ENCODE measurements at places on chromosomes 2 and 18. TPM values are rescaled to one million over a fixed set of nuclear protein-coding genes. Genes with fewer than 3 reads are reported as not detected.

DNA sequence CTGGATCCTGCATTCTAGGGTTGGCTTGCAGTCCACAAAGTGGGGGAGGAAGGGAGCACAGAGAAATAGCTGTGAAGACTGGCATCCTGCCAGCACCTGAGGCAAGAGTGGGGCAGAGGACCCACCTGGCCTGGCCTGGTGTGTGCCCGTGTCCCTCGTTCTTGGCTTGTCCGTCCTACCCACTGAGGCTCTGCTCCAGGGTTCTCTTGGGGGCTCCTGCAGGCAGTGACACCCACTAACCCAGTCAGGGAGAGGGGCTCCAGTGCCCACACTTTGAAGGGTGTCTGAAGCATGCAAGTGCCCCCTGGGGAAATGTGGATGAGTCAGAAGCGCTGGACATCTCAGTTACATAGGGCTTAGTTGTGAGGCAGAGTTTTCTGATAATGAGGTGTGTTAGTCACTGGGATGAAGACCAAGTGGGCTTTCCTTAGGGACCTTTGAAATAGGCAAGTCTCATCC lies 79.4 kb downstream of the SLC4A3 start:
- no peaks in the 10 kb centered on the region for H3K36me3 ChIP-seq
- DNase-seq, result no peak
- no peak overlapping the region for H3K27ac ChIP-seq

The SLC1A4 gene
- 20.8 TPM for polyA plus RNA-seq

DNA sequence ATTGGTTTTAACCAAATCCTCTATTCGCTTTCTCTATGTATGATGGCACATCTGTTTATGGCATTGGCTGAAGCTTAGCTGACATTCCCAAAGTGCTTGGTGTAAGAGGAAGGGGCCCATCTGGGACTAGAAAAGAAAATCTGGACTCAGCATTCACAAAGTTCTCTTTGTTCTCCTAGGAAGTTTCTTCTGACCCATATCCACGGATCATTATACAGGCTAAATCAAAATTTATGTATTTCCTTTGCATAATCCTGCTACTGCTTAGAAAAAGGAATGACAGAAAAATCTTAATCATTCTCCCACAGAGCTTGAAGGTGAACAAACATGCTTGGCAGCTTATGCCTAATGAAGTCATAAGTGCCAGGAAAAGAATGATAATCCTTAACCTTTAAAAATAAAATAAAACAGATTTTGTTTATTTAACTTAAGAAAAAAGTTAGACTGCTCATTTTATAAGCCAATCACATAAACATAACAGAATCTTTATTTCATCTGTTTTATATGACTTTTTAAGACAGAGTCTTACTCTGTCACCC lies 88.4 kb downstream of the NYAP2 start:
- H3K27ac ChIP-seq, result no peak overlapping the region
- no peaks in the 10 kb centered on the region for H3K4me1 ChIP-seq
- no peaks in the 10 kb centered on the region for H3K27me3 ChIP-seq
- H3K36me3 ChIP-seq, result no peaks in the 10 kb centered on the region
- no peak for DNase-seq

GRCh38 chr2:170501421-170502043 lies 213.6 kb upstream of the SP5 start:
- peaks cover 35% of the 10 kb centered on the region for H3K4me1 ChIP-seq
- H3K36me3 ChIP-seq, result no peaks in the 10 kb centered on the region

The CD8B2 gene
- polyA plus RNA-seq, result not detected

DNA sequence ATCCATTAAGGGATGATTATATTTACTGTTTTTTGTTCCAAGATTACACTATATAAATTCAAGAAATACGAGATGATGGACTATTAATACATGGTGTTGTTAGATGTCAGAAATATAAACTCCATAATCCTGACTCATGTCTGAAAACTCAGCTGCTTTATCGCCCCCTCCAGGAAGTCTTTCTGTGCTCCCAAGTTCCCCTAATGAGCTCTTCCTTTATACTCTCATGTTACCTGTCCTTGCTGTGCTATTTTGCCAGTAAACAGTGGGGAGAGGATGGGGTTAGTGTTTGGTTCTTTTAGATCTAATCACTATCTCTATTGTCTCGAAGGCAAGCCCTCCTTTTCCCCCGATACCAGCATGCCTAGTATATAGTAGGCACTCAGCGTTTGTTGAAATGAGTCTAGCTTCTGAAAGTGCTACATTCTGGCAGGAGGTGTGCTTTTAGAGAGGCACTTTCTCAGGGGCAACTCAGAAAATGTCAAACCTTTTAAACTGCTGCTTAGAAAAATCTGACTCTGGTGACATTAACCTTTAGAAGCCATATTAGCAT lies 21.4 kb upstream of the BARD1 start:
- H3K4me1 ChIP-seq, result no peaks in the 10 kb centered on the region
- DNase-seq, result peak; percentile 39
- H3K27ac ChIP-seq, result no peak overlapping the region
- H3K27me3 ChIP-seq, result no peaks in the 10 kb centered on the region
- H3K36me3 ChIP-seq, result no peaks in the 10 kb centered on the region

The GPR35 gene
- polyA plus RNA-seq, result 44.2 TPM

The CNGA3 gene
- polyA plus RNA-seq, result not detected

The ALKAL2 gene
- 2.9 TPM for polyA plus RNA-seq

GRCh38 chr2:150484461-150485021 lies 2.9 kb downstream of the RND3 start:
- H3K36me3 ChIP-seq, result no peaks in the 10 kb centered on the region
- H3K4me3 ChIP-seq, result no peak overlapping the region
- DNase-seq, result no peak
- no peak overlapping the region for H3K27ac ChIP-seq
- H3K4me1 ChIP-seq, result peaks cover 21% of the 10 kb centered on the region
- peaks cover 31% of the 10 kb centered on the region for H3K27me3 ChIP-seq

- H3K27ac ChIP-seq, result no peak overlapping the region
- H3K4me3 ChIP-seq, result no peak overlapping the region
- H3K36me3 ChIP-seq, result no peaks in the 10 kb centered on the region
- H3K27me3 ChIP-seq, result no peaks in the 10 kb centered on the region
- no peak for DNase-seq
These were observed 95.9 kb upstream of the DLGAP1 start for GRCh38 chr18:4551001-4551360.

The SH3RF3 gene
- 0.01 TPM for polyA plus RNA-seq

The ARL5A gene
- polyA plus RNA-seq, result 47.5 TPM

- DNase-seq, result peak; percentile 8
- no peaks in the 10 kb centered on the region for H3K36me3 ChIP-seq
These were observed 226.0 kb downstream of the FAM210A start for GRCh38 chr18:13500227-13500865.

DNA sequence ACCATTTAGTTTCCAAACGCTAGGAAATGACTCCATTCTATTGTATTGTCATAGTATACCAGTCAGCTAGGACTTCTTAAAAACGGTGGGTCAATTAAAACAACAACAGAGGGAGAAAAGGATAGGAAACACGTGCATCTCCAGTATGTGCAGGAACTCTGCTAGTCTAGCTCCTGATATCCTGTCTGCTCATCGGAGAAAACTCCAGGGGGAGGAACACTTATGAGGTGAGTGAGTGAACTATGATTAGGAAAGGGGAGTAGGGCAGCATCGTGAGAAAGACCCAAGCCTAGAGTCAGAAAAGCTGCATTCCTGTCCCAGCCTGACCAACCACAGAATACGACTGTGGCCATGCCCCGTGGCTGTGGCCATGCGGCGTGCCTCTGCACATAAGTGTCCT lies 34.2 kb downstream of the DTNB start:
- no peak for DNase-seq
- H3K36me3 ChIP-seq, result no peaks in the 10 kb centered on the region
- H3K4me1 ChIP-seq, result peaks cover 9% of the 10 kb centered on the region
- no peak overlapping the region for H3K27ac ChIP-seq
- H3K4me3 ChIP-seq, result no peak overlapping the region
- no peaks in the 10 kb centered on the region for H3K27me3 ChIP-seq

DNA sequence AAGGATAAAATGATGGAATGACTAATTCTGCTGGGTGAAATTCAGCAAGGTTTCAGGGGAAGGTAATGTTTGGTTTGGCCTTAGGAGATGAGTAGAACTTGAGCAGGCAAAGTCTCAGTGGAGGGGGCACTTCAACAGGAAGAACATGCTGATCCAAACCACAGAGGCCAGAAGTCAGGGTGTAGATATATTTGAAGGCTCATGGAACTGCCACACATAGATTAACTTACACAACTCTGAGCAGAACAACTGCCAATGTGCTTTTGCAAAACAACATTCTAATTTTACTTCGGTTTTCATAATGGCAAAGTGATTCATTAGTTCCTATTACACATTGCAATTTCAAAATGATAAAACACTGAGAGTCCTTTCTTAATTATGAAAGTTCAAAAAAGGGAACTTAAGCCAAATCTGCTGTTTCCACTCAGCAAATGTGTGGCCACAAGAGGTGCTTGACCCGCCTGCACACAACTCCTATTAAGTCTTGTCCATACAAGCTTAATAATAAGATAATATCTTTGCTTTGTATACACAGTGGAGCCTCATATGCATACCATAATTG lies 284.8 kb downstream of the MREG start:
- no peak overlapping the region for H3K4me3 ChIP-seq
- peaks cover 47% of the 10 kb centered on the region for H3K4me1 ChIP-seq
- H3K27me3 ChIP-seq, result no peaks in the 10 kb centered on the region
- peak overlapping the region; percentile 8 for H3K27ac ChIP-seq
- no peaks in the 10 kb centered on the region for H3K36me3 ChIP-seq
- peak; percentile 34 for DNase-seq

All from HepG2 (cell line).